ENCODE measurements at places on chromosomes 1 and 21.

- peaks cover 7% of the 10 kb centered on the region for H3K36me3 ChIP-seq
- H3K27ac ChIP-seq, result no peak overlapping the region
- H3K4me1 ChIP-seq, result no peaks in the 10 kb centered on the region
- H3K4me3 ChIP-seq, result no peak overlapping the region
These were observed 36.8 kb downstream of the HLCS start for GRCh38 chr21:36929622-36930021.

GRCh38 chr1:180116964-180117763, 37.5 kb upstream of the QSOX1 start:
- no peak overlapping the region for H3K4me3 ChIP-seq
- H3K4me1 ChIP-seq, result no peaks in the 10 kb centered on the region
- no peak overlapping the region for H3K27ac ChIP-seq
- no peak for DNase-seq
- no peaks in the 10 kb centered on the region for H3K27me3 ChIP-seq

- DNase-seq, result no peak
- H3K27ac ChIP-seq, result no peak overlapping the region
- H3K27me3 ChIP-seq, result no peaks in the 10 kb centered on the region
- no peaks in the 10 kb centered on the region for H3K4me1 ChIP-seq
These were observed 40.6 kb upstream of the GPR153 start for GRCh38 chr1:6301526-6301925.

DNA sequence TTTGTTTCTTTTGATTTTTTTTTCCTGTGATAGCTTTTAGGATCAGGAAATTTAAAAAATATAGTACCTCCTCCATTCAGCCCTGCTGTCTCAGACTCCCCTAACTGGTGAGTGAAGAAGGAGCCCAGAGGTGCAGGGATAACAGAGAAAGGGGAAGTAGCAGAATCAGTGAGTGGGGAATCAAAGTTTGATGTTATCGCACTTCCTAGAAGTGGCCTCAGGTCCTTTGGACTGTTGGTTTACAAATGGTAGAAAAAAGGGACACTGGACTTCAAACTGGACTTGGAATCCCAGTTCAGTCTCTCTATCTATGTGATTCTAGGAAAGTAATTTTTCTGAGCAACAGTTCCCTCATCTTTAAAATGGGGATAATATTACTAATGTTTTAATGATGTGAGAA, 99.5 kb downstream of the FGGY start:
- H3K27me3 ChIP-seq, result no peaks in the 10 kb centered on the region
- peaks cover 7% of the 10 kb centered on the region for H3K4me1 ChIP-seq
- no peak overlapping the region for H3K27ac ChIP-seq
- DNase-seq, result no peak
- H3K36me3 ChIP-seq, result no peaks in the 10 kb centered on the region
- no peak overlapping the region for H3K4me3 ChIP-seq

DNA sequence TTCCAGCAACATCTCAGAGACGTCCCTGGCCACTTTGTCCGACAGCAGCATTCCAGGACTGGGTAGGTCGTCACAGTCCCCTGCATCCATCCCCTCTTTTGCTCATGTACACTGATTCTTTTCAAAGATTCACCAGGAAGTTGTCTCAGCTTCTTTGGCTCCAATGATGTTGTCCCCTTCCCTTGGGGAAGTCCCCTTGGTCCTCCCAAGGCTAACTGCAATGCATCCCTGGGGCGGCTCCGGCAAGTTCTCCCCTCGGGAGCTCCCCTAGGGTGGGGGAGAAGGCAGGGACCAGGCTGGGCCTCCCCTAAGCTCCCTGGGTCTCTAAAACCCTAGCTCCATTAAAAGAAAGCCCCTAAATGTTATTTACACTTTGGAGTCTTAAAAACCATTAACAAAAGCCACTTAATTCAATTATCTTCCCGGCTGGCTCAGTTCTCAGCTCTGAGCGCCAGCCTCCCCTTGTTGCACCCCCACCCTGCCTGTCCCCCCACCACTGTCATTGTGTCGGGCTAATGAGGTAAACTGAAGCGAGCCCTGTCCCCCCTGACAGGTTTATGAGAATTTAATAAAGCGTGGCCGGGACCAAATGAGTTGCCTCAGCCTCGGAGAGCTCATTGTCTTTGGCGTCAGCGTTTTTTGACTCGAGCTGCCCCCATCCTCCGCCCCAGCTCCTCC, 25.3 kb downstream of the KNCN start:
- no peak overlapping the region for H3K27ac ChIP-seq
- no peak for DNase-seq

- no peaks in the 10 kb centered on the region for H3K4me1 ChIP-seq
- H3K4me3 ChIP-seq, result no peak overlapping the region
- no peaks in the 10 kb centered on the region for H3K36me3 ChIP-seq
- H3K27ac ChIP-seq, result no peak overlapping the region
- no peak for DNase-seq
- peaks cover 8% of the 10 kb centered on the region for H3K27me3 ChIP-seq
These were observed 71.4 kb upstream of the TSPAN2 start for GRCh38 chr1:115160728-115161127.

DNA sequence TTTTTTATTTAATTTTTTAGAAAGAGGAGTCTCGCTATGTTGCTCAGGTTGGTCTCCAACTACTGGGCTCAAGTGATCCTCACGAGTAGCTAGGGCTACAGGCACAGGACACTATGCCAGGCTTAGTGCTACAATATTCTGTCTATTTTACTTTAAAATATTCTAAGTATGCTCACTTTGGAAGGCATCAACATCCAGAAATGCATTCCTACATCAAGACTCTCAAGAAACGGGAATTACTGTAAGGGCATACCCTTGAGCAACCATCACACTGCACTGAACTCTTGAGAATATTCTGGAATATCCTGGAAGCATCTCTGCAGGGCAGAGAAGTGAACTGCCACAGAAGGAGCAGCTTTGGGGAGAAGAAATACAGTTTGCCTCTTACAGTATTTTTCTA, 565 bp upstream of the DMRTB1 start:
- DNase-seq, result no peak
- no peak overlapping the region for H3K4me3 ChIP-seq
- no peaks in the 10 kb centered on the region for H3K4me1 ChIP-seq
- H3K27ac ChIP-seq, result no peak overlapping the region
- H3K36me3 ChIP-seq, result no peaks in the 10 kb centered on the region
- H3K27me3 ChIP-seq, result peaks cover 3% of the 10 kb centered on the region

- H3K27ac ChIP-seq, result no peak overlapping the region
- H3K4me1 ChIP-seq, result no peaks in the 10 kb centered on the region
- H3K4me3 ChIP-seq, result no peak overlapping the region
- no peaks in the 10 kb centered on the region for H3K36me3 ChIP-seq
- no peak for DNase-seq
These were observed 21.1 kb downstream of the ROR1 start for GRCh38 chr1:63794939-63795378.

GRCh38 chr1:65069011-65069565, 78.9 kb upstream of the AK4 start:
- peaks cover 38% of the 10 kb centered on the region for H3K4me1 ChIP-seq
- DNase-seq, result peak; percentile 50
- H3K36me3 ChIP-seq, result no peaks in the 10 kb centered on the region
- peak overlapping the region; percentile 98 for H3K27ac ChIP-seq
- H3K4me3 ChIP-seq, result peak overlapping the region; percentile 91

GRCh38 chr21:21109736-21110135, 111.5 kb downstream of the NCAM2 start:
- no peaks in the 10 kb centered on the region for H3K36me3 ChIP-seq
- no peak for DNase-seq
- no peaks in the 10 kb centered on the region for H3K4me1 ChIP-seq
- H3K27me3 ChIP-seq, result no peaks in the 10 kb centered on the region

GRCh38 chr1:170594066-170594626, 62.2 kb downstream of the GORAB start:
- H3K4me1 ChIP-seq, result no peaks in the 10 kb centered on the region
- DNase-seq, result no peak

DNA sequence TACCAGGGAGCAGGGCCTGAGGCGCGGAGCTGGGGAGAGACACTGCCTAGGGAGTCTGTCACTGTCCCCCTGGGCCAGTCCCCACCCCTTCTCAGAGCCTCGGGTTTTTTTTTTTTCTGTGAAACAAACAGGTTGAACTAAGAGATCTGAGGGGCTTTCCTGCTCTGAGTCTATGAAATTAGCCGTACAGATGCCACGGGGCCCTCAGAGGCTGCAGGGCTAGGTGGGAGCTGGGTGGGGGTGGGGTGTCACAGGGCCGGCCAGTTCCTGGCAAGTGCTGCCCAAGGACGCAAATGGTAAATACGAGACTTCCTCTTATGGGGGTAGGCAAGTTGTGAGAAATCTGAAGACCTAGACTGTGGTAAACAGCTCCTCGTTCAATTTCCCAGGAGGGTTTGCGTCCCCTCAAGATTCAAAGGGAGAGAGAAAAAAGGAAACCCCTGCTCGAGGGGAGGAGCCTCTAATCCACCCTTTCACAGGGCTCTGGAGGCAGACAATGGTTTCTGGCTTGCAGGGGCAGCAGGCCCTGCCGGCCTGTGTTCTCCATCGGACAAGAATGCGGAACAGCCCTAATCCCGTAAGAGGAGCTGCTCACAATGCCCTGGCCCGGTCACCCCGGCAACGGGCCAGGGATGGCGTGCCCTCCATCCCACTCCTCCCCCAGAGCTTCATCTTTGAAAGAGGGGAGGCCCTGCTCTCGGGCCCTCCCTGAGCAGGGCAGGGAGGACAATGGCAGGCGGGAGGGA, 7.8 kb downstream of the NUAK2 start:
- peak overlapping the region; percentile 93 for H3K27ac ChIP-seq
- no peaks in the 10 kb centered on the region for H3K36me3 ChIP-seq
- H3K4me1 ChIP-seq, result peaks cover 91% of the 10 kb centered on the region
- DNase-seq, result peak; percentile 63

DNA sequence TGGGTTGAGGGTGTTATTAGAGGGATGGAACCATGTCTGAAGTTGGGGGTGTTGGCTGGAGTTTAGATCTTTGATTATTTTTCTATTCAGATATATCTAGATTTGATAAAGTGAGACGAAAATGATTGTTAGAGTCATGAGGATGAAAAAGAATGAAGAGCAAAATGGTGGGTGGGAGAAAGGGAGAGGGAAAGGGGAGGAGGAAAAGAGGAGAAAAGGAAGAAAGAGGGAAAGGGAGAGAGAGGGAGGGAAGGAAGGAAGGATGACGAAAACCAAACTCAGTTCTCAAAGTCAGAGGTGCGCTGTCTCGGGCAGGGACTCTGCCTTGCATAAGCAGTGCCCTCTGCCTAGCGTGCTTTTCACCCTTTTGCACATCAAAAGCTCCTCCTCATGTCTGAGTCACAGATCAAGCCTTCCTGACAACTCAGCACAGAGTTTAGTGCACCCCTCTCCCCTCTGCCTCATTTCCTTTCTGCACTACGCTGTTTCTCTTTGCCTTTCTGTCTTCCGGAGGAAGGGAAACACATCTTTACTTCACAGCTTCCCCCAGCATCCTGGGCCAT, 225.8 kb upstream of the PROX1 start:
- H3K4me1 ChIP-seq, result peaks cover 10% of the 10 kb centered on the region
- DNase-seq, result peak; percentile 4
- H3K36me3 ChIP-seq, result no peaks in the 10 kb centered on the region

DNA sequence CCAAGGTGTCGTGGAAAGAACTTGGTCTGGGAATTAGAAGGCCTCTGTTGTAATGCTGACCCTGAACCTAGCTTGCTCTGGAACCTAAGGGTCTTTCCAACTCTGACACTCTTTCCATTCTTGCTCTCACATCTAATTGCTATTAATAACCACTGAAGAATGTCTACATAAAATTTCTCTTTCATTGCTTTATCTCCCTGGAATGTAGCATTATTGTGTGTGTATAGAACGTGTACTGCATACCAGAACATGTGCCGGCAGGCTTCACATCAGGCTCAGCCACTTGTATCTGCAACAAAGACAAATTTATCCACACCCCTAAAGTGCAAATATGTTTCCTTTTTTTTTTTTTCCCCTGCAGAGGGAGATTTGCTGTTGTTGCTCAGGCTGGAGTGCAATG, 13.9 kb upstream of the LAX1 start:
- no peaks in the 10 kb centered on the region for H3K27me3 ChIP-seq
- no peak overlapping the region for H3K4me3 ChIP-seq
- no peak overlapping the region for H3K27ac ChIP-seq

GRCh38 chr1:21691739-21692138, 22.6 kb upstream of the RAP1GAP start:
- H3K27me3 ChIP-seq, result no peaks in the 10 kb centered on the region
- no peak overlapping the region for H3K27ac ChIP-seq
- no peak overlapping the region for H3K4me3 ChIP-seq
- no peak for DNase-seq

DNA sequence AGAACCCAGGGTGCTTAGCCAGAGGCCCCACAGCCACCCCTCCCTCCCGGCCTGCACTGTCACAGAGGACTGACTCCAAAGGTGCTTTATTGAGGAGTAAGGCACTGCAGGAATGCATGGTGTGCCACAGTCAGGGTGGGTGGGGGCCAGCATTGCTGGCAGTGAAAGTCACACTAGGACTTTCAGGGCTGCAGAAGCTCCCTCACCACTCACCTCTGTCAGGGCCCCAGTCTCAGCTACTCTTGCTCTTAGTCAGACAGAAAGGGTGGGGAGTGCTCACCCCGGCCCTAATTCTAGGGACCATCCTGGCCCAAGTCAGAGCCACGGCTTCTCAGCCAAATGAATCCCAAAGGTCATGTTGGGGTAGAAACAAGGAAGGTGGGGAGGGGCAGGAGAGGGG, 19.4 kb downstream of the KNCN start:
- H3K27ac ChIP-seq, result no peak overlapping the region
- no peaks in the 10 kb centered on the region for H3K36me3 ChIP-seq
- H3K27me3 ChIP-seq, result peaks cover 42% of the 10 kb centered on the region
- peaks cover 22% of the 10 kb centered on the region for H3K4me1 ChIP-seq

- no peaks in the 10 kb centered on the region for H3K36me3 ChIP-seq
- no peaks in the 10 kb centered on the region for H3K4me1 ChIP-seq
- no peak overlapping the region for H3K4me3 ChIP-seq
- peaks cover 4% of the 10 kb centered on the region for H3K27me3 ChIP-seq
- no peak overlapping the region for H3K27ac ChIP-seq
- no peak for DNase-seq
These were observed 282.2 kb downstream of the ZNF648 start for GRCh38 chr1:181779343-181779742.

GRCh38 chr1:247487057-247487456, 29.2 kb upstream of the OR2B11 start:
- DNase-seq, result peak; percentile 11
- H3K4me1 ChIP-seq, result no peaks in the 10 kb centered on the region
- no peaks in the 10 kb centered on the region for H3K27me3 ChIP-seq
- no peaks in the 10 kb centered on the region for H3K36me3 ChIP-seq
- no peak overlapping the region for H3K4me3 ChIP-seq

DNA sequence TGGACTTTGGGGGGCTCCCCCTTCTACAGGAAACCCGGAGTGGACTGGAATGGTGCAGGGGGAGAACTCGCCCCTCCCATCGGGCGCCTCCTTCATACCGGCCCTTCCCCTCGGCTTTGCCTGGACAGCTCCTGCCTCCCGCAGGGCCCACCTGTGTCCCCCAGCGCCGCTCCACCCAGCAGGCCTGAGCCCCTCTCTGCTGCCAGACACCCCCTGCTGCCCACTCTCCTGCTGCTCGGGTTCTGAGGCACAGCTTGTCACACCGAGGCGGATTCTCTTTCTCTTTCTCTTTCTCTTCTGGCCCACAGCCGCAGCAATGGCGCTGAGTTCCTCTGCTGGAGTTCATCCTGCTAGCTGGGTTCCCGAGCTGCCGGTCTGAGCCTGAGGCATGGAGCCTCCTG, at the start of gene TNFRSF14:
TSS of gene TNFRSF14 (plus strand) at position 95 of the 401 bp plus-strand sequence. CDS start at position 389, 294 bp downstream.
- H3K27me3 ChIP-seq, result no peaks in the 10 kb centered on the region
- peaks cover 40% of the 10 kb centered on the region for H3K4me1 ChIP-seq
- peak within 1 kb of the TSS; percentile 95 for H3K4me3 ChIP-seq

- H3K36me3 ChIP-seq, result peaks cover 23% of the 10 kb centered on the region
- no peak overlapping the region for H3K27ac ChIP-seq
- H3K4me3 ChIP-seq, result no peak overlapping the region
These were observed 237.6 kb downstream of the PTPRC start for GRCh38 chr1:198876371-198876871.

- H3K4me3 ChIP-seq, result no peak overlapping the region
- H3K27me3 ChIP-seq, result no peaks in the 10 kb centered on the region
- H3K4me1 ChIP-seq, result peaks cover 10% of the 10 kb centered on the region
- no peaks in the 10 kb centered on the region for H3K36me3 ChIP-seq
- DNase-seq, result no peak
These were observed 18.3 kb upstream of the MAP10 start for GRCh38 chr1:232786845-232787455.
